ENCODE measurements at places on chromosomes 13 and 19.

GRCh38 chr13:93216122-93216521, 10.5 kb upstream of the GPC6 start:
- no peak for ATAC-seq

GRCh38 chr13:93926425-93926824, 553.1 kb downstream of the DCT start:
- peak; percentile 20 for ATAC-seq

DNA sequence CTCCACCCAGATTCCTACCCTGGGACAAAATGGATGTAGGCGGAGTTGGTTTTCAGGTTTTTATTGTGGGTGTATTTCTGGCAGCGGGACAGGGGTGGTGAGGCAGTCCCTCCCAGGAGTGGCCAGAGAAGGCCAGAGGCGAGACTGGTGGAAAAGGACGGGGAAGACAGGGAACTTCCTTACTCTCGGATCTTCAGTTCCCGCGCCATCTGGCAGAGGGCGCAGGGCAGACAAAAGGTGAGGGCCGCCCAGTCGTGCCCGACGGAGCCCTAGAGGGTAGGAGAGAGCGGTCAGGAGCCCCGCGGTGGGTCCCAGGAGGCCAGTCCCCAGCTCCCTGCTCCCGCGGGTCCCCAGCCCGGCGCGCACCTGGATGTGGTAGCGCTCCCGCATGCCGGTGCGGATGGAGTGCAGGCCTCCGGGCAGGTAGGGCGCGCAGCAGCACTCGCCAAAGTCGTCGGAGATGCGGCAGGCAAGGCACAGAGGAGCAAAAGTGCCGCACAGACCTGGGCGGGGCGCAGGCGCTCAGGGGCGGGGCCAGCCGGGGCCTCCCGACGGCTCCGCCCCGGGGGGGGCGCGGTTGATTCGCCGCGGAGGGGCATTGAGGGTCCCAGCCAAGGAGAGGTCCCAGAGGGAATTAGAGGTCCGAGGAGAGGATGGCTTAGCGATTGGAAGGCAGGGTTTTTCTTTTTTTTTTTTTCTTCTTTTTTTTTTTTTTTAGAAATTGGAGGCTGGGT, 3.0 kb downstream of the CNFN start:
- peak; percentile 95 for ATAC-seq

- ATAC-seq: no peak
Observed at GRCh38 chr13:98180092-98180491, 3.0 kb upstream of the RNF113B start.

GRCh38 chr13:73945871-73946270, 188.3 kb downstream of the KLF12 start:
- no peak for ATAC-seq

GRCh38 chr19:15091918-15092753, 10.1 kb downstream of the OR1I1 start:
- ATAC-seq: peak; percentile 19

- peak; percentile 55 for ATAC-seq
Observed at GRCh38 chr19:38658462-38659306, 11.2 kb downstream of the ACTN4 start.

- ATAC-seq: peak; percentile 56
Observed at GRCh38 chr13:78787190-78787589, 128.2 kb upstream of the OBI1 start.

DNA sequence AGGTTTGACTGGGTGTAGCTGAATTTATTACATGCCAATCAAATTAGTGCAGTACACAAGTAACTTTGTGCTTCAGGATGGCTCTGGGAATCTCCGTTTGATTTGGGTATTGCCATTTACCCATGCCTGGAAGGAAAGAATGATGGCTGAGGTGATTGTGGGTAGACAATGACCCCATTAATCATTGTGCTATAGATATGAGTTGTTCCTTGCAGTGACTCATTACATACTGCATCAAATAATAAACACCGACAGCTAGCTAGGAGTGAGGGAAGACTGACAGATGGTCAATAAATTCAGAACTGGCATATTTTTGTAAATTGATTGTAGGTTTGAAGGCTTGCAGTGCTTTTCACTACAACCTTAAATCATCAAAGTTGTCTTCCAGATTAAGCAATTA, 1069.5 kb downstream of the DIAPH3 start:
- peak; percentile 86 for ATAC-seq

GRCh38 chr13:72379581-72379980, 347.8 kb downstream of the MZT1 start:
- ATAC-seq: no peak

DNA sequence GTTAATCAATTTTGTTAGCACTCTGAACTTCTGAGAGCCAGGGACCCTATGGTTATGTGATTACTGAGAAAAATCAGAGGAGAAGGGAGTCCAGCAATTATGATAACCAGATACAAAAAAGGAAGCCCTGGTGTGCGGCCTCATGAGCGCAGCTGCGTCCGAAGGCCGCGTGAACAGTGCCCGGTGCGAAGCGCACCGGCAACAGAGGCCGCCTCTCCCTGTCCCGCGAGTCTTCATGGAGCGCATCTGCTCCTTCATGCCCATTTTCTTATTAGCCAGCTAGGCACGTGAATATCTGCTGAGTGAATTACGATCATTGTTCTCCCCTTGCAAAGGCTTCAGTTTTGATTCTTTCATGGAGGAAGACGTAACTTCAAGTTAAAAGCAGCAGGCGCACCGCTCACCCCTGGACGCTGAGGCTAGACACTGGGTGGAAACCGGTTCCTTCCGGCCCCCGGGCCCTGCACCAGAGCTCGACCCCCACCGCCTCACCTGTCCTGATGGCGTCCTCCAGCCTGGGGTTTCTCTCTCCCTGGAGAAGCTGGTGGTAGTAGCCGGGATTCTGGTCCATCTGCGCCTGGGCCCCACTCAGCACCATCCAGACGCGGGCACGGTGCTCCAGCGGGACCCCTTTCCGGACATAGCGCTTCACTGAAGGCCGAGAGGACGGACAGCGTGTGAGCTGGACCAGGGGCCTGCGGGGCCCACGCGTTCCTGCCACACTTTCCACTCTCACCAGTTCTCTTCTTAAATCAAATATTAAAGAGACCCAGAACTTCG, 8.9 kb downstream of the GRTP1 start:
- ATAC-seq: no peak

DNA sequence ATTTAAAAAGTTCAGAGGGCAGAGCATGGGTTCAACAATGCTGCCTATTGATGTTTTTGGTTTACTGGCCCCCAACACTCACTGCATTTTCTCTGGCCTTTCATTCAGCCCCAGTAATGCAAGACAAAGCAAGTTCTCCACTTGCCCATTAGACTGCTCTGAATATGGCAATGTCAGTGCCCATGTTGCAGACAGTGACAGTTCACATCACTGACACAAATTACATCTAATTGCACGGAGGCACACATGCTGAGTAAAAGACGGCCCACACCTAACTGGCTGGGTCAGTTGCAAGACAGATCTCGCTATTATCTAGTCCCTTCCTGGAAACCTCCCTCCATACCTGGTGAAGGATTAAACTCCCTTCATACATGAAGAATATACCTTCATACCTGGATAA, 54.0 kb downstream of the ENOX1 start:
- no peak for ATAC-seq

DNA sequence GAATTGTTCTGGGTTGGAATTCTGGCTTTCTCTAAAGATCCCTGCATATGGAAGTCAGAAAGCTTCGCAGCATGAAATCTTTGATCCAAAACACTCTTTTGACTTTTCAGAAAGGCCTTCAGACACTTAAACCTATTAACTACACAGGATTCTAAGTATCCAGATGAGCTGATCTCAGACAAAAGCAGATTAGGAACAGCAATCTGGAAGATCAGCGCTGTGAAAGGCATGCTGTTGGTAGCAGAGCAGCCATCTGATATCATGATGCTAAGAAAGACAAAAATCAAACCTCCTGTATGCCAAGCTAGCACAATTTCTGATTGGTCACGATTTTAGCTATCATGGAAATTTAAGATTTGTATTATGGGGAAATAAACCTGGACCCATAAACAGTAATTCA, 589.9 kb downstream of the GPC5 start:
- no peak for ATAC-seq

DNA sequence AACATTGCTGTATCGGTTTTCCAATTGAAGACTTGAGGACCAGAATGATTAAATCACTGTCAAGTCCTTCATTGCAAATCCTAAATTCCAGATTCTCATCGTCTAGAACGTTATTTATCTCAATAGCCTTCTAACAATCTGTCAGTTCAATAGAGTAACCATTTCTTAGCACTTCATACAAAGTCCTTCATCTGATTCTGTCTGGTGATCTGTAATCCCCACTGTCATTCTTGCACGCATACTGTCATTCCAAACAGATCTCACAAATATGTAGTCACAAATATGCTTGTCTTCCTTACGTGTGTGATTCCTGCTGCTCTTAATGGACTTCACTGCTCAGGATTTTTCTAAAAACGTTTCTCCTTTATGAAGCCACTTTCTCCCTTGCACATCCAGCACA, 1197.5 kb downstream of the EFNB2 start:
- ATAC-seq: no peak

DNA sequence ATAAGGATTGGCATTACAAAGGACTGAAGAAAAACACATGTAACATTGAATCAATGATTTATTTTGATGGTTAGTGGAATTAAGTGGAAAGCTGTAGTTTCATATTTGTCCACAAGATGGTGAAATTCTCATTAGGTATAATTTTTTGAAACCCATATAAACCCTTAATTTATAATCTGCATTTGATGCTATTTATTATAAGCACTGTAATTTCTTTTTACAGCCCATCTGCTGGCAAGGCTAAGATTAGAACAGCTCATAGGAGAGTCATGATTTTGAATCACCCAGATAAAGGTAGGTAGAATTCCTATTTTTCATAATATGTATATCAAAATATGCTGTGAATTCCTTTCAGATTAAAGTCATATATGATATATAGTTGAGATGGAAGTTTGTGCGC, 62.2 kb downstream of the DNAJC15 start:
- no peak for ATAC-seq

Data from motor neuron (in vitro differentiated cells).